ENCODE measurements at places on chromosomes 1 and 21.
A peak's percentile ranks its signal among the peaks of the same experiment; 100 is the strongest.

DNA sequence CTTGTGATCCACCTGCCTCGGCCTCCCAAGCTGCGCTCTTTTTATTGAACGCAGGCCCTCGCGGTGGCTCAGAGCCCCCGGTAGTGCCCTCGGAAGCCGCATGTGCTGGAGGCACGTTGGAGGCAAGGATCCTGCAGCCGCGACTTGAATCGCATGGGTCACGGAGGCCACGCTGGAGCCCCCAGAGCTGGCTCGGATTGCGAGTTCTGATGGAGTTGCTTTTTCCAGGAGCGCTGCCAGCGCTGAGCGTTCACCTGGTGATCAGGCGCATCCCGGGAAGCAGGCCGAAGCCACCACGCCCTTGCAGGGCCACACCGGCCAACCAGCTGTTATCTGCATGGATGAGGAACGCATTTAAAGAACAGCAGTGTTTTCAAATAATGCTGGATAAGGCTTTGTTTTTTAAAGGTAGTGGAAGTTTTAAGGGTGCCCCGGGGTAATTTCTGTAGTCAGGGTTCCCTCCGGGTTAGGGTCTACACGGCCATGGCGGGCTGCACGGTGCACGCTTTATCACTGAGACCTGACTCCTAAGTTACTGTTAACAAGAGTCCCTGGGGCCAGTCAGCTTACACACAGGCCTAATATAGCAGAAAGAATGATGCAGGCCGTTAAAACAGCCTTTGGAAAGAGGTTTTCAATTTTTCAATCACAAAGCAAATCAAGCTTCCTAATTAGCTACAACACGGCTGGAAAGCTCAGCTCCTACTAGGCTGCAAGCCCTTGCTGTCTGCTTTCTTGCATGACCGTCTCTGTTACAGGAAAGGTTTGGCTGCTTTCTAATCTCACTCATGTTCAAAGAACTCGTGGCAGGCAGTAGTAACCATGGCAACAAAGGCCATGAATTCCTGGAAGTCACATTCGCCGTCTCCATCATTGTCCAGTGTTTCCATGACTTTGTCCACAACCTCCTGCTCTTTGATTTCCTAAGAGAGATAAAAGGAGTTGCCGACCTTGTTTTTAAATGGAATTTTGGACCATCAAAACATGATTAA, 6.0 kb downstream of the S100B start:
- DNase-seq: no peak

GRCh38 chr1:64042331-64043100, 160.9 kb upstream of the UBE2U start:
- DNase-seq: no peak

GRCh38 chr1:30043731-30044408, 679.5 kb downstream of the MATN1 start:
- no peak for DNase-seq

DNA sequence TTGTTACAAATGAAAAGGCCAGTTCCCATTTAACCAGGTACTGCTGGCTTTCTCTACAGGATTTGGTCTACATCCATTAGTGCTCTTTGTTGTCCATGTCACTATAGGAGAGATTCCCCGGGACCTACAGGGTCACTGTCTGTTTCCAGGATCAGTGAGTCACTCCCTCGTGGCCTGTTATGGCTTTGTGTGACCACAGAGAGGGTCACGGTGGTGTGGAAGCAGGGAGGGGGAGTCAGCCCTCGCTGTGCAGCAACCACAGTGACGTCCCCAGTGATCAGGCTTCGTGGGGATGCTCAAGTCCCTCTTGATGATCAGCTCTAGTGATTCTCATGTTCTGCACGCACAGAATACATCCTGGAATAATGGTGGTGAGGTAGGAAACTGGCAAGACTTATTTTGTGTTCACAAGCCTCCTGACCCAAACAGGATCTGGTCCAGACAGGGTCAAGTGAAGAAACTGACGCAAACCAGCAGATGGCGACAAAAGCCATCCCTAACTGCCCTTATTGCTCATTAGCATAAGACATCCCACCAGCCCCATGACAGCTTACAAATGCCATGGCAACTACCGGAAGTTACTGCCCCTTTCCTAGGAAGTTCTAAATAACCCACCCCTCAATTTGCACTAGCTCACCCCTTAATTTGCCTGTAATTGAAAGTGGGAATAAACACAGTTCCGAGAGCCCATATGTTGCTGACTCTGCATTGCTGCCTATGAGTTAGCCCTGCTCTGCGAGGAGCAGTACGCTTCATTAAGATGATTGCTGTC, 98.5 kb downstream of the DISC1 start:
- no peak for DNase-seq

DNA sequence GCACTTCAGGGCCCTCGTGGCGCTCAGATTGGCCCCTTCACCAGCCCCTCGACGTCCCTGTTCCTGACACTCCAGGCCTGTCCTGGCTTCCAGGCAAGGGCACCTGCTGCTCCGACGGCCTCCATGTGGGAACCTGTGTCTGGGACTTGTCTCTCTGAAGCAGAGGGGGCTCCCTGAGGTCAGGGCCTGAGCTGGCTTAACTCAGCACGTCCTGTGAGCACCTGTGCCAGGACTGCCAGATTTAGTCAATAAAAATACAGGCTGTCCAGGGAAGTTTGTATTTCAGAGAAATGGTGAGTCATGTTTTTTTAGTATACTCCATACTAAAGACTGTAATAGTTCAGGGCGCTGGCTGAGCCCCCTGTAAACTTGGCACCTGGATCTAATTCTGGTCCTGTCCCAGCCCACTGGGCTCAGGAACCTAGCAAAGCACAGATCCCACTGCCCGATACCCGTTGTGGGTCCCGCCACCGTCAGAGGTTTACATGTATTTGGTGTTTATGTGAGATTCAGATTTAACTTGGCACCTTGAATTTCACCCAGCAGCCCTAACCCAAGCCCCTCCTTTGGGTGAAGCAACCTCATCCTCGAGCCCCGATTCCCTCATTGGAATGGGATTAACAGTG, 109.9 kb upstream of the IFFO2 start:
- DNase-seq: no peak

- no peak for DNase-seq
Measured at GRCh38 chr1:99662539-99663080, 16.7 kb downstream of the PALMD start.

- no peak for DNase-seq
Measured at GRCh38 chr1:195495720-195496635, 1112.3 kb downstream of the KCNT2 start.

DNA sequence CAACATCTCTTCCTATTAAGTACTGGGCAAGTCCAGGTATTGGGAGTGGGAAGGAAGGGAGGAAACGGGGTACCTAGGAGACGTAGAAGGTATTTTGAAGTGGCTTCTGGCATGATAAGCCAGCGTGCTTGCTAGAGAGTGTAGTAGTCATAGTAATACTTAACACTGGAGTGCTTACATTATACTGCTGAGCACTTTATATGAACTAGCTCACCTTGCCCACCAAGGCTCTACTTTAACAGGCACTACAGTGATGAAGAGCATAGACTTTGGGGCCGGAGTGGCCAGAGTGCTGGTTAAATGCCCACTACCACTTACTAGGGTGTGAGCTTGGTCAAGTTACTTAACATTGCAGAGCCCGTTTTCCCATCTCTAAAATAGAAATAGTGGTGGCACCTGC, 61.7 kb downstream of the ACP6 start:
- no peak for DNase-seq

GRCh38 chr1:154912755-154913154, 23.8 kb downstream of the PMVK start:
- no peak for DNase-seq

DNA sequence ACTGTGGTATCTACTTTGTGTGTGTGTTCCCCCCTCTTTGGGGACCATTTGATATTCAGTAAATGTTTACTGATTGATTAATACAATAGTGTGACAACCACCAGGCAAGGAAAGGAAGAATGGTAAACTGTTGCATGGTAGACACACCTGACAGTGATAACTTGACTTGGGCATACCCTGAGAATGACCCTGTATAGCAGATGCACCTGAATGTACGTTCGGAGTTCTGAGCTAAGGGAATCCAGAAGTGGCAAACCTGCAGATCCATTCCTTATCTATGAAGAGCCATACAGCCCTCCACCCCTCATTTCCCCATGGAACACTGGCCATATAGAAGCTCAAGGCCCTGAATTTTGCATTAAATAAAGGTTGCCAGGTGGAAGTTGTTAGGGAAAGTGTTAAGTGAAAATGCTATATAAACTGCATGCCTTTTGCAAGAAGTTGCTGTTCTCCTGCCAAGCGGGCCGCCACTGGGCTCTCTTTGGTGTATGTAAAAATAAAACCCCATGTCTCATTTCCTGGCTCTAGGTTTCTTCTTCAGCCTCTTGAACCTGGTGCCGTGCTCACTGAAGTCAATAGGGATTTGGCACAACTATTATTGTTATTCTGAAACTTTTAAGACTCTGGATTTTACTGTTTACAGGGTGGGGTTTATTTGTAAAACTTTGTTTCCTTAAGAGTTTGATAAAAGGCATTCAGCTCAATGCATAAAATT, 32.6 kb upstream of the DENND1B start:
- DNase-seq: no peak

GRCh38 chr1:204136814-204137213, 15.0 kb downstream of the ETNK2 start:
- no peak for DNase-seq

DNA sequence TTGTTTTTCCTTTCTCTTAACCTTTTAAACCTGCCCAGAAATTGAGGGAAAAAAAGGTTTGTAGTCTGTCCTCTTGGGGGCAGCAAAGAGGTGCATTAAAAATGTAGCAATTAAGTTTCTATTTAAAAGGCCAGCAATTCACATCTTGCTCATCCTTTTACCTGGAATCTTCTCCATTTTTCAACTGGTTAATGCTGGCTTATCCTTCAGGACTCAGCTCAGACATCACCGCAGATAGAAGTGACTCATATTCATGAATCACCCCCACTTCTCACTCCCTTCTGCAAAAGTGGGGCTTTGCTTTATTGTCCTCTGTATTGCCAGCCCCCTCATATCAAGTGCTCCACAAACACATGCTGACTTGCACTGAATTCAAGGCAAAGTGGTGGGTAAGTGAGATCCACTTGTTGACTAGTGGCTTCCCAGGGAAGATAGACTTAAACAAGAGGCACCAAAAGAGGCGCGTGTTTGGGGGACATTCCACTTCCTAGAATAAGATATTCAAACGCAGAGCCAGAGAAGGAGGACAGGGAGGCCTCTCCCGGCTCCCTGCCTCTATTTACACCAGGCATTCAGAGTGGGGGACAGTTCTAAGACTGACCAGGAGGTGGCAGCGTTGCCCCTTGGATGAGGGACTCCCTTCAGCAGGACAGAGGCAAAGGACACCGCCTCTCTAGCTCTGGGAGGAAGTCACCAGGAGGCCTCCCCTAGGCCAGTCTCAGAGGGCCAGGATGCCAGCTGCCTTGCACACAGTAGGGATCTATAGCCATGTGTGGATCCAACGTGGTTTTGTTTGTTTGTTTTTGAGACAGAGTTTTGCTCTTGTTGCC, 23.2 kb upstream of the ZNF648 start:
- DNase-seq: peak; percentile 58

GRCh38 chr1:116807394-116808199, 53.4 kb downstream of the CD2 start:
- DNase-seq: no peak

DNA sequence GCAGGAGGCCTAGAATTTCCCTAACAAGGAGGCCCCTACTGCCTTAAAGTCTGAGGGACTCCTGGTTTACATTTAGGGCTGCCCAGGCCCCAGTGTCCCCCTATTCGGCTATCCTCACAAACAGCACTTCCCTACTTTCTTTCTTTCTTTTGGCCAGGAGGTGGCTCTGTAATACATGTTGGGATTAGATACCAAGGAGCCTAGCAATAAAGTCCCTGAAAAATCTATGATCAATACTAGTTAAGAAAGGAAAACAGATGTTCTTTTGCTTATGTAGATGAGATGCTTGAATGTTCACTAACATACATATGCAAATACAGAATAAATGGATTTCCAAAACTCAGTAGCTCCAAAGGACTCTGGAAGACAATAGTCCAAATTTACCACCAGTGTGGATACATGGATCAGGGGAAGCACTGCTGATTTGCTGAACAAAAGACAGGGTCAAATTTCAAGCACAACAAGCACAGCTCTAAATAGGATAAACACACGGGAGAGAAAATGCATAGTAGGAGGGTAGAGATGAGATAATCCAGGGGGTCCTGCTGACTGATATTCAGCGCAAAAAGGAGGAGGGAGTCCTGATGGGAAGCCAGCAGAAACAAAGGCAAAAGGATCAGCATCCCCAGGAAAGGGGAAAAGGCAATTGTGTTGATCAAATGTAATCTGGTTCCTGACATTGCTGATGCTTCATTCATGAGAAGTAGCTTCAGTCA, 240.0 kb downstream of the NUF2 start:
- no peak for DNase-seq

GRCh38 chr1:25773441-25774125, 26.4 kb upstream of the SELENON start:
- DNase-seq: no peak

DNA sequence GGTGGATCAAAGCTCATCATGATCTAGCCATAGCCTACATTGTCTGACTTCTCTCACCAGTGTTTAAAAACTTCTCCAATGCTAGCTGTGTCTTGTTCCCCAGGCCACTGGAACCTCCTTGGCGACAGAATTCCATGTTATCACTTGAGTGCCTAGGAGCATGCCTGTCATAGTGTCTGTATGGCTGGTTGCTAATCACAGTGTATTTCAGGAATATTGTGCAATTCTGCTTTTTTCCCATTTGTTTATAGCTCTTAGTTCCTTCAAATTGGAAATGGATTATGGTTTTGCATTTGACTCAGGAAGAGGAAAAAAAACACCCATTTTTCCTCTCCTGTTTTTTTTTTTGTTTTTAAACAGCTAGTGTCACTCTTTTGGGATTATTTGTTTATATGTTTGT, 25.5 kb downstream of the ROR1 start:
- no peak for DNase-seq

All from stimulated activated CD8-positive, alpha-beta memory T cell treated with anti-CD3 and anti-CD28 coated beads, Interleukin-12 subunit alpha, Interleukin-12 subunit beta, amount 100 ng/mL, for 1 hour (primary cell).